ENCODE measurements at places on chromosomes 6 and 20.

DNA sequence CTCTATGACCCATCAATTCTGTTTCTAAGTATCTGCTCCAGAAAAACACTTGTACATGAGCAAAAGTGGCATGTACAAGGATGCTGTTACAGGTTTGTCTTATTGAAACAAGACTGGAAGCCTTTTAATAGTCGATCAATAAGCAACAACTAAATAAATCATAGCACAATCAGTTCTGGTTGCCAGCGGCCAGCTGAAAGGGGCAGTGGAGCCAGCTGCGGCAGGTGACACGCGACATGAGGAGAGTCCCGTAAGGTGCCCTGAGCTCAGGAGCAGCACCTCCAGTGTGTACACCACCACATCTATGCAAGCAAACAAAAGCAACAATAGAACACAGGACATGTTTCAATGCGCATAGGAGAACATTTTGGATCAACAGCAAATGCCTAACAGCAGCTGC lies 20.7 kb upstream of the NNAT start:
- no peak for DNase-seq

DNA sequence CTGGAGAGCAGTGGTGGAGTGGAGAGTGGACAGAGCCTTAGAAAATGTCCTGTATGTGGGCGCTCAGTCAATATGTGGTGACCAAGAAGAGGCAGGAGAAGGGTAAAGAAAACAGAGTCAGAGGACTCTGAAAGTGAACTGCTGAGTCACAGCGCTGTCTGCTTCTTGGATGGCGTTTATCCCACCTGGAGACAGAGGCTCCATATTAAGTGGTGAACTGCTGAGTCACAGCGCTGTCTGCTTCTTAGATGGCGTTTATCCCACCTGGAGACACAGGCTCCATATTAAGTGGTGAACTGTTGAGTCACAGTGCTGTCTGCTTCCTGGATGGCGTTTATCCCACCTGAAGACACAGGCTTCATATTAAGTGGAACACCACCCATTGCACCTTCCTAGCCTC lies 119.3 kb upstream of the RALGAPA2 start:
- DNase-seq = no peak

DNA sequence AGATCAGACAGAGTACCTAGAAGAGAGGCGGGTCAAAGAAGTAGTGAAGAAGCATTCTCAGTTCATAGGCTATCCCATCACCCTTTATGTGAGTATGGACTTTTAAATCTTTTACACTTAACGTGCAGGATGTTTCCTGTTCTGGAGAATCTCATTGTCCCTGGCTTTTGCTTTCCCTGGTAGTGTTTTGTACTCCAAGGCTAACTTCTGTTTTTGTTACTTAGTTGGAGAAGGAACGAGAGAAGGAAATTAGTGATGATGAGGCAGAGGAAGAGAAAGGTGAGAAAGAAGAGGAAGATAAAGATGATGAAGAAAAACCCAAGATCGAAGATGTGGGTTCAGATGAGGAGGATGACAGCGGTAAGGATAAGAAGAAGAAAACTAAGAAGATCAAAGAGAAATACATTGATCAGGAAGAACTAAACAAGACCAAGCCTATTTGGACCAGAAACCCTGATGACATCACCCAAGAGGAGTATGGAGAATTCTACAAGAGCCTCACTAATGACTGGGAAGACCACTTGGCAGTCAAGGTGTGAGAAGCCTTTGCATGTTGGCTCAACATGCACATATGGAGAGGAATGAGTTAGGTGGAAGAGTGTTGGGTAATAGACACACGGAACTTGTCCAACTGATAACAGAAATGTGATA lies 3.3 kb downstream of the HSP90AB1 start:
- no peak for DNase-seq

DNA sequence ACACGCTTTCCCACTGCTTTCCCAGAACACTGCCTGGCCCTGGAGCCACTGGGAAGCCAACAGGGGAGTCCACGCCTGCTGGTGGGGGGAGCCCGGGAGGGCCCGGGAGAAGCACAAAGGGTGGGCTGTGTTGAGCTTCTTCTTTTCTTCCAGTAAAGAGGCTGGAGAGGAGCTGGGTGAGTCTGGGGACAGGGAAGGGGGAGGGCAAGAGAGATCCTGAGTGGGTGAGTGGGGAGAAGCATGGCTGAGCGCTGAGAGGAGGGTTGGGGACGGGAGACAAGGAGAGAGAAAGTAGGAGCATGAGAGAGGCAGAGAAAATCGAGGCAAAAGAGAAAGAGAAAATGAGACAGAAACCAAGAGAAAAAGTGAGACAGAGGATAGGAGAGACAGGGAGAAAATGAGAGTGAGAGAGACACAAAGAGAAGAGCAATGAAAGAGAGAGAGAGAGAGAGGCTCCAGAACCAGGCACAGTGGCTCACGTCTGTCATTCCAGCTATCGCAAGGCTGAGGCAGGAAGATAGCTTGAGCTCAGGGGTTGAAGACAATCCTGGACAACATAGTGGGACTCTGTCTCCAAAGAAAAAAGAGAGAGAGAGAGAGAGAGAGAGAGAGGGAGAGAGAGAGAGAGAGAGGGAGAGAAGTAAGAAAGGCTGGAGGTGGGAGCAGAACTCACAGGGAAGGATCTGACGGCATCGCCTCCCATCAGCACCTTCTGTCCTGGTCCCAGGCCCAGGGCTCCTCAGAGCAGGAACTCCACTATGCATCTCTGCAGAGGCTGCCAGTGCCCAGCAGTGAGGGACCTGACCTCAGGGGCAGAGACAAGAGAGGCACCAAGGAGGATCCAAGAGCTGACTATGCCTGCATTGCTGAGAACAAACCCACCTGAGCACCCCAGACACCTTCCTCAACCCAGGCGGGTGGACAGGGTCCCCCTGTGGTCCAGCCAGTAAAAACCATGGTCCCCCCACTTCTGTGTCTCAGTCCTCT lies 2.0 kb downstream of the LST1 start:
- DNase-seq = no peak

GRCh38 chr20:47489448-47489872 lies 12.2 kb upstream of the NCOA3 start:
- DNase-seq = no peak

DNA sequence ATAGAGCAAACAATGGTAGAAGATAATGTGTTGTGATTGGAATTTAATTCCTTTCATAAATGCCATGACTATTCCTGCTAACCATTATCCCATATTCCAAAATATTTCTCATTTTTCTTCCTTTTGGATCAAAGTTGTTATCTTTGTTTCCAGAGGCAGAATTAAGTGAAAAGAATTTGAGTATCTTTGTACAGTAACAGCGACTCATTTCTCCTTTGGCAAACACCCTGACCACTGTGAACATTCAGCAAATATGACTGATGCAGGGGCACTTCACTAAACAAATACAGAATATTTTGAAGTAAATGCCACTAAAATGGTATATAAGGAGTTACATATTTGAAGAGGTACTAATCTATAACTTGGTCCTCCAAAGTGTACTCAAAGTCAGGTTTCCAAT lies 105.0 kb upstream of the LAMP5 start:
- no peak for DNase-seq

DNA sequence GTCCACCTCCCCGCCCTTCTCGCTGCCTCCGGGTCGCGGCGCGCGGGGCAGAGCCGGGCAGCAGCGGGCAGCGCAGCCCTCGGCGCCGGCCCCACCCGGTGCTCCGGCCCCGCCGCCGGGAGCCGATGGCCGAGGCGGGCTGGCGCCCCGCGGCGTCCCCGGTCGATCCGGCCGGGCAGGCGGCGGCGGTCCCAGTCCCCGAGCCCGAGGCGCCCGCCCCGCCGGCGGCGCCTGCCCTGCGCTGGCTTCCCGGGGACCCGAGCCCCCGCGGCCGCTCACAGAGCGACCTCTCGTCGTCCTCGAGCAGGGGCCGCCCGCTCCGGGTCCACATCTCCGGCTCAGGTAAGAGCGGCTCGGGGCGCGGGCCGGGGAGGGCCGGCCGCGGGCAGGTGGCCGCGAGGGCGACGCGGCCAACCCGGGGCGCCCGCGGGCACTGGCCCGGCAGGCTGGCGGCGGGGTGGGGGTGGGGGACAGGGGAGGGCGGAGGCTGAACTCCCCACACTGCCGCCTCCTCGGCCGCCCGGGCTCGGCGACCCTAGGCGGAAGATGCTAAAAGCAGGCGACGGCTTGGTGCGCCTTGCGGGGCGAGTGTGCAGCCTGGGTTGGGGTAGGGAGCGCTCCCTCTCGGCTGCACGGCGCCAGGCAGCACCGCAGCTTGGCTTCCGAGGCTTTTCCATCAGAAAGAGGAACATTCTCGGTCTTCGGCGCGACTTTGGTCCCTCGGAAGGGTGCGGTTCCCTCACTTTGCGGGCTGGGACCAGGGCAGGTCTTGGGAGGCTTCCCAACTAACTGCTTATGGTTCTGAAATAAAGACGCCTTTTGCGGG lies 25.6 kb upstream of the FUCA2 start:
- DNase-seq = peak; percentile 23

GRCh38 chr20:25394996-25395395 lies 4.4 kb upstream of the ABHD12 start:
- DNase-seq = no peak

GRCh38 chr20:37356961-37357371 lies 11.0 kb downstream of the SRC start:
- no peak for DNase-seq

- DNase-seq = no peak
Measured at GRCh38 chr20:24672886-24673677, 203.7 kb downstream of the SYNDIG1 start.

DNA sequence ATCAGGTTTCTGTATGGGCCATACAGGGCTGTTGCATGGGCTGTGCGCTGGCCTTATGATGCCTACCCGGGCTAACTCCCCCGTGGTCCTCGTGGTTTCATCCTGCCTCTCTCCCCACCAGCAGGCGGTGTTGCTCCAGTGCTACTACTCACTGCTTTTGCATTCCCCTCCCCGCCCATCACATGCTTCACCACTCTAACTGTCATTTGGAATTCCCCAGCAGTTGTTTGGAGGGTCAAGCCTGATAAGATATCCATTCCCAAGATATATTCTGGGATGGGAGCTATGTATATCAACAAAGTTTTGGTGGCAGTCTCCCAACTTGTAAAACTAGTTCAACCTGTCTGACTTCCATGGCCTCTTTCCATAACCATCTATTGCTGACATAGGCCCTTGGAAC lies 233.2 kb upstream of the SOX4 start:
- no peak for DNase-seq
